Femur (tissue), 1 donor: ENCODE measurements at places on chromosomes 3 and 15.
A peak's percentile ranks its signal among the peaks of the same experiment; 100 is the strongest.

DNA sequence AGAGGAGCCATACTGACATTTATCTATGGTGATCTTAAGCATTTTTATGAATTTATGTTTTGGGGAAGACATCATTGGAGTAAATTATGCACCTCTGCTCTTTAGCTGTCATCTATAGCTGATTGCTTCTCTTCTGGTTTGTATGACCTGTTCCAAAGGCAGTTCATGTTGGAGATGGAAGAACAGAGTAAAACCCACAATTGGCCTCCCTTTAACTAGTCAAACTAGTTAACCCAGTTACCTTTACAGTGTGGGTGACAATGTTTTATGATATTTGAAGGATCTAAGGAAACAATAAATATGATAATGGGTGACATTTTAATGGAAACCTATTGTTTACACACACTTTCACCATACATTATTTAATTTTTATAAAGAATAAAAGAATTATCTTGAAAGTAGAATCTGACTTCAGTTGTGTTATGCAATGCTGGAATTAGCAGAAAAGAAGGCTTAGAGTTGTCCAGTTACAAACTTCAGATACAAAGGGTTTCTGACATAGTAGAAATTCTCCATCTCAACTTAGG lies 263.5 kb downstream of the NFKBIZ start:
- no peak for DNase-seq

GRCh38 chr3:151425627-151426340 lies 35.1 kb downstream of the IGSF10 start:
- DNase-seq: no peak

DNA sequence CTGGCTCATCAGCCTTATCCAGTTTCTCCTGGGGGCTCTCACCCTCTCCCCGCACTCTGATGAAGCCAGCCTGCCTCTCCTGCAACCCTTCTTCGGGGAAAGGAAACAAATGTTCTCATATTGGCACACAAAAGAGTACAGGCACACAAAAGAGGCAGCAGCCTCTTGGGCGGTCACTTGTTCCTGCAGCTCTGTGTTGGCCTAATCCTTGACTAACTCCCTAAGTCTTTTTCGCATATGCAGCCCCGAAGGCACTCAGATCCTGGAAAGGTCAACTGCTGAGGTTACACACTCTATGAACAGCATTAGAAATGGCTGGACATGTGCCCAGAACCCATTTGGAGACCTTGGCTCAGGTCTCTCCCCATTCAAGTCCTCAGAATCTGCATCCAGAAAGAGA lies 7.4 kb upstream of the CAMP start:
- DNase-seq: no peak

DNA sequence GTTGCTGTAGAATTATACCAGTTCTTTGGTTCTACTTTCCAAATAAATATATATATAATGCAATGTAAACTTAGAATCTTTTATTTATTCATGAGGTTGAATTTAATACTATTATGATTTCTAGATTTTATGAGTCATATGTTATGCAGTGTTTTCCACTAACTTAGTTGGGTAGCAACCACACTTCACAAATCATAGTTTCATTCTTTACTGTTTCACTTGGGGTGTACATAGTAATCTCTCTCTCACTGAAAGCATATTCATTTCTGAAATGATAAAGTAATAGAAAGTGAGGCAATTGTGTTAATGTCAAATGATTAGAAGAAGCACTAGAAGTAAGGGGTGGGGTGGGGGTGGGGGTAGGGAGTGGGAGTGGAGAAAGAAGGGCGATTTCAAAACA lies 52.6 kb downstream of the IQCH start:
- no peak for DNase-seq

DNA sequence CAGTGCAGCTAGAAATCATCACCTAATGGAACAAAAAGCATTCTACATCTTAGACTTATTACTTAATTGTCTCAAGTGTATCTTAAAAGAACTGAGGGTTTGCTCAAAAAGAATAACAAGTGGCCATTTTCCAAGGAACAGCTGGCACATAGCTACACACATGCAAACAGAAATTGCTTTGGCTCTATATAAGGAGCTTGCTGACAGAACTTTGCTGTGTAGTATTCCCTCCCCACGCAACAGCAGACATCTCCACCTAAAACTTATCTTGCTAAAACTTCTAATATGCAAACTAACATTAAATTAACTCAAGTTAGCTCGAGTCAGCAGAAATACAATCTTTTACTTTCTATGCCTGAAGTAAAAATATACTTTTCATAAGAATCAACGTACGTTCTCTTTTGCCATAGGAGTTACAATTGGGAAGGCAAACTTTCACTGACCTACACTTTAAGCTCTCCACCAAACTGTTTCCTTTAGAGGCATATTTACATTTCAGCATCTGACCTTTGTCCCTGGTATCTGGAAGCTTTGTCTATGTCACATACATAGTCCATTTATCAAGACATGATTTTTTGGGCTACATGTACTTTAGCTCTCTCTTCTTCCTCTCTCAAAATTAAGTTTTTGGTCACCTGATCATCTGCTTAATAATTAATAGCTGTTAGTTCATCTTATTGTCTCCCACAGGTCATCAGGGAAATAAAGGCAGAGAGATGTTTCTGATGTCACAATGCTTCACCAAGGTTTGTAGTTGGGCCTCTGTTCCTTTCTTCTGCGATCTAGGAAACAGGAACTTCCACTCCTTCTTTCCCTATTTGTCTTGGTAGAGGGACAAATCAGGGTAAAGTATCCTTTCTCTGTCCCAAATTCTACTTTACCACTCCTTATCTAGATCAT lies 163.4 kb upstream of the AGTR1 start:
- DNase-seq: no peak

GRCh38 chr15:95503640-95504225 lies 826.8 kb upstream of the NR2F2 start:
- DNase-seq: no peak

GRCh38 chr15:51382787-51383186 lies 41.3 kb downstream of the GLDN start:
- peak; percentile 40 for DNase-seq

DNA sequence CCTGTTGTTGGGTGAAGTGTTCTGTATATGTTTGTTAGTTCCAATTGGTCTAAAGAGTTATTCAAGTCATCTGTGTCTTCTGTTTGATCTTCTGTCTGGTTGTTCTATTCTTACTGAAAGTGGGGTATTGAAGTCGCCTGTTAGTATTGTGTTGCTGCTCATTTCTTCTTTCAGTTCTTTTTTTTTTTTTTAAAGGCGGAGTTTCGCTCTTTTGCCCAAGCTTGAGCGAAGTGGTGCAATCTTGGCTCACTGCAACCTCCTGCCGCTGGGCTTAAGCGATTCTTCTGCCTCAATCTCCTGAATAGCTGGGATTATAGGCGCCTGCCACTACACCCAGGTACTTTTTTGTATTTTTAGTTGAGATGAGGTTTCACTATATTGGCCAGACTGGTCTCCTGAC lies 23.5 kb downstream of the PFN2 start:
- no peak for DNase-seq

- no peak for DNase-seq
These were observed 288.4 kb upstream of the DPH6 start for GRCh38 chr15:35834216-35834830.

- DNase-seq: no peak
These were observed 420.9 kb downstream of the LPP start for GRCh38 chr3:188574885-188575284.

- DNase-seq: no peak
These were observed 967 bp upstream of the BNC1 start for GRCh38 chr15:83285284-83285978.

- no peak for DNase-seq
These were observed 43.1 kb upstream of the TRPC1 start for GRCh38 chr3:142680710-142681109.

- DNase-seq: no peak
These were observed 3.6 kb upstream of the KPNA4 start for GRCh38 chr3:160568989-160569388.

- peak; percentile 40 for DNase-seq
These were observed 148.5 kb upstream of the PDZRN3 start for GRCh38 chr3:73773233-73773632.

- DNase-seq: no peak
These were observed 42.5 kb downstream of the CHCHD4 start for GRCh38 chr3:14082108-14082657.

- DNase-seq: no peak
These were observed 1083.9 kb downstream of the DIPK2A start for GRCh38 chr3:145055375-145056076.

DNA sequence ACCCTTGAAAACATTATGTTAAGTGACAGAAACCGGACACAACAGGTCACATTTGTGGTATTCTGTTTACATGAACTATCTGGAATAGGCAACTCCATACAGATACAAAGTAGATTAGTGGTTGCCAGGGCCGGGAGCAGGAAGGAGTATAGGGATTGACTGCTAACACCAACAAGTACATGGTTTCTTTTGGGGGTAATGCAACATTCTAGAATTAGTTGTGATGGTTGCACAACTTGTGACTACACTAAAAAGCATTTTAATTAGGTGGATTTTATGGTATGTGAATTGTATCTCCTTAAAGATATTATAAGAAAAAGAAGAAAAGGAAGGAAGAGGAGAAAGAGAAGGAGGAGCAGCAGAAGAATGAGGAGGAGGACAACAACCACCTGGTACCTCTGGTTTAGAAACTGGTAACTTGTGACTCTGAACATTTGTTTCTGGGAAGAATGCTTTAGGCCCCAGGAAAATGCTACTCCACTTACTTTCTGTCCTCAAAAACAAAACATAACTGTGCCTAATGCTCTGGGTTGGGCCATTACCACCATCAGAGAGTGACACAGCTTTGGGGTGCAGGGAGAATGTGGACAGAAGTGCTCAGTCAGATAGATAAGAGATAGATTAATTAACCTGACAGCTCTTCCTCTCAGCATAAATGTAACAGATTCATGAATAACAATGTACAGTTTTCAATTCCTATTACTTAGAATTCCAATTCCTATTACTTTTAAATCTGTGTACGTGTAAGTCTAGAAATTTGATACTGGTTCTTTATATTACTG lies 20.3 kb downstream of the SETMAR start:
- no peak for DNase-seq

DNA sequence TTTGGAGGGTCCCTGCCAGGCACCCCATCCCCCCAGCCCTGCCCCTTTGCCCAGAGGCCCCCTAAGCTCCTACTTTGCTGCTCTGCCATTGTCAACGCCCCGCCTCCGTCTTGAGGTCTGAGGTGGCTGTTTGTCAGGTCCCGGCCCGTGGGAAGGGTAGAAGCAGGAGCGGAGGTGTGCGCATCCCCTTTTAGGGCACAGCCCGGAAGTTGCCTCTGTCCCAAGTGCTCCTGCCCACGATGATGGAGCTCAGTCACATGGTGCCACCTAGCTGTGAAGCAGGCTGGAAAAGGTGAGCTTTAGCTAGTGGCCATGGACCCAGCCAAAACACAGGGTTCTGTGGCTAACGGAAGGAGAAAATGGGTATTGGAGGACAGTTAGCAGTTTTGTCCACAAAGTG lies 28.5 kb upstream of the LCTL start:
- no peak for DNase-seq

DNA sequence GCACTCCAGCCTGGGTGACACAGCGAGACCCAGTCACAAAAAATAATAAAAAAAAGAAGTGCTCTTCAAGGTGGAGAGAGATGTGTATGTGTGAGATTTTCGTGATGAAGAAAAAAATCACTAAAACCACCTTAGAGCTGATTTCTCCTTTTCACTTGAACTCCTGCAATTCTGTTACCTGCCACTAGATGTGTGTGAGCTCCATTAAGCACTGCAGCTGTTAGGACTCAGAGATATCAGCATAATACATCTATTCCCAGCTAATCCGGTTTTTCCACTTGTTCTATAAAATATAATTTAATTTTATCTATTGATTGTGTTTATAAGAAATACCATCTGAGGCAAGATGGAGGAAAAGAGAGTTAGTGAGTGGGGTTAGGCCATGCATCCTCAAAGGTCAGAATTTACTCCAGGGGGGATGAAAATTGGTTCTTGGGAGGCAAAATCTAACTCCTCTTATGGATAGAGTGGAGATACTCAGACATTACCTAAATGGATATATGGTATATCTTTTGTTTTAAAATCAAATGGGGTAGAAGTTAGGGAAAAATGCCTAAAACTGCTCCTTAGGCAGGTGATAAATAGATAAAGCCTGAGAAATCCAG lies 152.7 kb downstream of the IL20RB start:
- no peak for DNase-seq

GRCh38 chr3:189720736-189721417 lies 89.7 kb downstream of the TP63 start:
- no peak for DNase-seq

DNA sequence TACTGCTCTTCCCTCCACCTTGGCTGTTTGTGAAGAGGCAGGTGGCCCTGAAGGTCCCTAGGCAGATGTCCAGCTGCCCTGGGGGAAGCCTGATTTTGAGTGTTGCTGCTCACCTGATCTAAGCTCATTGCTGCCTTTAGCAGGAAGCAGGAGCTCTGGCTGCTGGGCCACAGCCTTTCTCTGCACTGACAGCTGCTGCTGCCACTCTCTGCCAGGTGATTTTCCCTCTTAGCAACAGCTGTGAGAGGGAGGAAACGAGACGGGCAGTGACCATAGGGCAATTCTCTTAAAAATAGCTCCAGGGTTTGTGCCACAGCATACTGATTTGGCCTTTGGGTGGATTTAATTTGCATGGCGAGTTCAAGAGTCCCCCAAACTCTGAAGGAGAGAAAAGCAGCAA lies 415.8 kb upstream of the SEMA6D start:
- peak; percentile 71 for DNase-seq

DNA sequence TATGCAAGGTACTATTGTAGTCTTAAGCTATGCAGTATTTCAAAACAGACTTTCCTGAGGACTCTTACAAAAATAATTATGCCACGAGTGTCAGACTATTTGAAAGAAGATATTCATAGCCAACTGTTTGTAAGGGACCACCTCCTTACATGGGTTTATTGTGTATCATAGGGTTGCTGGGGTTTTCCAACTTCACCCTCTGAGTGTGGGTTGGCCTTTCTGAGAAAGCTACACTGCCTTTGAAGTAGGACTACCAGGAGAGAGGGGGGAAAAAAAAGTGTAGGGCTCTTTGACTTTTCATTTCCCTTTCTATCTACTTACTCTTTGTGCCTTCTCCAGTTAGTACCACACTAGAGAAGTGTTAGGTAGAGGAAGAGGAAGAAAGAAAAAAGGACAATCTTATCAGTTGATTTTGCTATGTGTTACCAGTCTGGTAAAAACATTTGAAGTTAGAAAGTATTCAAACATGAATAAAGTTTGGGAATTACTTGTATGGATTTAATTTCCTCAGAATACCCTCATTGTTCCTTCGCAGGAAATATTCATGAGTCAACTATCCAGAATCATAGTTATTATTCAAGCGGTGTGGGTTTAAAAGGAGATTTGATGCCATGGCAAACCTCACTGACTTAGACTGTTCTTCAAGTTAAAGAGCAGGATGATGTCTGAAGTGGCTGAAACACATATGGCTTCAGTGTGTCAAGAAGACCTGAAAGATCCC lies 329.3 kb upstream of the THBS1 start:
- no peak for DNase-seq

DNA sequence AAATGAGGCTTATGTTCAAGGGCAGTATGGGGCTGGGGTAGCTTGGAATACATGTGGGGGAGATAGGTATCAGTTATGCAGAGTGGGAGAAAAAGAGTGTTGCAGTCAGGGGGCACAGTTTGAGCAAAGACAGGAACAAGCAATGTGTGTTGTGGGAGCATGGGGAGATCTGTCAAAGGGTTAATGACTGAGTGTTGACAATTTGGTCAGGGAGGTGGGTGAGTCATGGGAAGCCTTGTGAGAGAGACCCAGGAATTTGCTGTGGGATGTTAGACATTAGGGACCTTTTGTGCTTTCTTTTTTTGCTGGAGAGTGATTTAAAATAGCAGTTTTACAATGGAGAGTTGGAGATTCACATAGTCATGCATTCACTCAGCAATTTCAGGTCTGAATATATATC lies 221.6 kb upstream of the NR2E3 start:
- DNase-seq: no peak

- no peak for DNase-seq
These were observed 8.3 kb downstream of the DAPK2 start for GRCh38 chr15:64037966-64038365.
